Activated naive CD4-positive, alpha-beta T cell (primary cell): ENCODE measurements at places on chromosomes 1 and 21.

GRCh38 chr21:17758683-17759082 lies 60.5 kb downstream of the C21orf91 start:
- DNase-seq = no peak

DNA sequence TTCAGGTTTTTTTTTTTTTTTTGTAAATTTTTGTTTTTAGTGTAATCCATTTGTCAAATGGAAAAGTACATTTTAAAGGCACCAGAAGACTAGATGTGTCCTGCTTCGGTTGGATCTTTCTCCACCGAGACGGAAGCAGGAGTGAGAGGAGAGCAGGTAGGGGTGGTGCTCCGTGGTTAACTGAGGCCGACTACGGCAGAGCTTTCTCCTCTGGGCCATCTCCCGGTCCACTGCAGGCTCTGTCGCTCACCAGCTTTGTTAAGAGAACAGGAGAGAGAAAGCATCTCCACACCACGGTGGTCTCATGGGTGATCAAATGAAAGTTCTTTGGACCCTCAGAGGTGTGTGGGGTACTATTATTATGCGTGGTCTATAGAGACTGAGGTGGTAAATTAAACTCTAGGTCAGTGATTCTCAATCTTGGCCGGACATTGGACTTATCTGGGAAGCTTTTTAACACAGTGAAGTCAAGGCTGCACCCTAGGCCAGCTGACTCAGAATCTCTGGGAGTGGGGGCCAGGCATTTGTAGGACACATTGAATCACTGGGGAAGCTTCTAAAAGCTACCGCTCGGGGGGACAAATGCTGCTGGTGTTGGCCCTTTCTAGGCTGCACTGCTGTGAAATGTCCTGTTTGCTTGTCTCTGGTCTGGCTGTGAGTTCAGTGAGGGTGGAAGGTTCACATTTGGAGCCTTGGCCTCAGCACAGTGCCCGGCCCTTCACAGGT lies 25.0 kb downstream of the ABCA4 start:
- DNase-seq = no peak

GRCh38 chr1:217188280-217189237 lies 442.3 kb downstream of the GPATCH2 start:
- DNase-seq = no peak

GRCh38 chr1:16143566-16144324 lies 12.1 kb downstream of the EPHA2 start:
- no peak for DNase-seq

- DNase-seq = no peak
These were observed 21.6 kb downstream of the CD244 start for GRCh38 chr1:160841079-160841478.

DNA sequence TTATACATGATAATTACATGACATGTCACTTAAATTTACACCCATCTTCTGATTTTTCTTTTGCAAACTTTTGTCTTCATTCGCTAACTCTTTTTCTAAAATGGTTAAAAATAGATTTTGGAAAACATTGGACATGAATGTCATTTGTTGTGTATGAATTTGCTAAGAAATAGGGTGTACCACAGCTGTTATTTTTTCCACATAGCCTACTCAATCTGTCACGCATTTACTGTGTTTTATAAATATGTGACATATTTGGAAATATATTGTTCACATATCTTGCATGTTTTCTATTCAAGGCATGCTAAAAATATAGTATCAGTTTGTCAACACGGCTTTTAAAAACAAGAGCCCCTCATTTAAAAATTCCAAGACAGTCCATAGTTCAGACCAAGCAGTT lies 47.9 kb upstream of the TARBP1 start:
- DNase-seq = no peak
